ENCODE measurements at places on chromosomes 5 and 9. TPM values are rescaled to one million over a fixed set of nuclear protein-coding genes. Genes with fewer than 3 reads are reported as not detected.

SLC12A7 gene
- total RNA-seq: 101 TPM

BBLN gene
- 82.4 TPM for total RNA-seq

ACSL6 gene
- 10.2 TPM for total RNA-seq

CCDC192 gene
- not detected for total RNA-seq

SGCD gene
- not detected for total RNA-seq

SNX18 gene
- total RNA-seq: 18.1 TPM

PCDHA1 gene
- not detected for total RNA-seq

IL3 gene
- 0.82 TPM for total RNA-seq

ZNF367 gene
- total RNA-seq: 26.1 TPM

OR1J2 gene
- not detected for total RNA-seq

FOXD4L6 gene
- total RNA-seq: not detected

PFN3 gene
- total RNA-seq: not detected

CBY3 gene
- total RNA-seq: 0.32 TPM

CTNNAL1 gene
- 8.4 TPM for total RNA-seq

SEMA4D gene
- 458 TPM for total RNA-seq

FAM151B gene
- total RNA-seq: 1.0 TPM

GAPT gene
- not detected for total RNA-seq

ZSWIM6 gene
- total RNA-seq: 5.3 TPM

SLCO6A1 gene
- not detected for total RNA-seq

ANKRD34B gene
- total RNA-seq: not detected

SLC34A3 gene
- total RNA-seq: not detected

PCDHA9 gene
- not detected for total RNA-seq

OTULINL gene
- 36.3 TPM for total RNA-seq
